ENCODE measurements at places on chromosomes 3 and 15. TPM values are rescaled to one million over a fixed set of nuclear protein-coding genes. Genes with fewer than 3 reads are reported as not detected.

The ICE2 gene
- total RNA-seq: 33.0 TPM

The TRPM1 gene
- 5.5 TPM for total RNA-seq

The MITF gene
- total RNA-seq: 7.7 TPM

- no peaks in the 10 kb centered on the region for H3K4me1 ChIP-seq
- H3K27me3 ChIP-seq: no peaks in the 10 kb centered on the region
- DNase-seq: no peak
- no peak overlapping the region for H3K27ac ChIP-seq
Measured at GRCh38 chr3:123147754-123148535, 53.8 kb upstream of the SEC22A start.

DNA sequence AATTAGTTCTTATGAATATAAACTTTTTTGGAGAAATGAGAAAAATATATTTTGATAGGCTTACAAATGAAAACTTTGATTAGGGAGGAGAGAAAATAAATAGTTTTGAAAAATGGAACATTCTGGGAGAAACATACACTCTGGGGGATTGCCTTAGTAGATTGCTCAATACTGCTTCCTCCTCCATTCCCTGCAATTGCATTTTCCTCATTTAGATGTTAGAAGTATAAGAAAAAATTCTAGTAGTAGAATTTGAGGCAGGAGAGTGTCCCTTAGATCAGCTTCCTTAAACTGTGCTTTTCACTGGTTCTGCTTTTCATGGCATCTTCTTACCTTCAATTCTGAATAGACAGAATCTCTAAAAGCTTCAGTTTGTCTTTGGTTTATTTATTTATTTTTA lies 46.2 kb upstream of the CTDSPL2 start:
- H3K36me3 ChIP-seq: no peaks in the 10 kb centered on the region
- H3K4me3 ChIP-seq: no peak overlapping the region
- no peaks in the 10 kb centered on the region for H3K27me3 ChIP-seq
- no peak for DNase-seq
- no peaks in the 10 kb centered on the region for H3K4me1 ChIP-seq

DNA sequence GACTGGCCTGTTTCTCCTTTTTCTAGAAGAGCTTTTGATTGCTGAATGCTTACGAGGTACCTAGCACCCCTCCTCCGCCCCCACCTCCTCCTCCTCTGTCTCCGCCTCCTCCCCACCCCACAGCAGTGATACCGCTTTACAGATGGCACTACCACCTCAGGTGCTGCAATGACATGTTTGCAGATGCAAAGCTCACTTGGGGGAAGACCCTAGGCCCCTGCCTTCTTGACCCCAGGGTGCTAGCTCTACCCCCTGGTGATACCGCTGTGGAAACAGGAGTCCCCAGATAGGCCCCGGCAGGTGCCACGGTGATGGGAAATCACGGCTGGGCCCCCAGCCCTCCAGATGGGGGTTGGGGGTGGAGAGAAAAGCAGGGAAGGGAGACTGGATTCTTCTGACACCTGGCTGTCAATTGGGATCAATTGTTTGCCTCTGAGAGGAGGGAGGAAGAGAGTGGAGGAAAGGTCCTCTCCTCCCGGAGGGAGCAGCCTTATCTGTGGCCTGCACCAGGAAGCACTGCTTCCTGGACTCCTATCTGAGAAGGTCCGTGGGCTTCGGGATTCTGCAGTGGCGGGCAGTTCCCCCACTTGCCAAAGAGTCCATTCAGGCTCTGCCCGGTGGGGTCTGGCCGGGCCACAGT lies 37.6 kb downstream of the DNASE1L3 start:
- no peaks in the 10 kb centered on the region for H3K27me3 ChIP-seq
- no peak overlapping the region for H3K4me3 ChIP-seq
- H3K27ac ChIP-seq: peak overlapping the region; percentile 42
- no peak for DNase-seq
- H3K36me3 ChIP-seq: peaks cover 2% of the 10 kb centered on the region

GRCh38 chr3:101827211-101828174 lies 21.8 kb upstream of the NFKBIZ start:
- peak overlapping the region; percentile 79 for H3K27ac ChIP-seq
- H3K4me1 ChIP-seq: peaks cover 7% of the 10 kb centered on the region
- H3K36me3 ChIP-seq: no peaks in the 10 kb centered on the region
- peak overlapping the region; percentile 54 for H3K4me3 ChIP-seq
- H3K27me3 ChIP-seq: no peaks in the 10 kb centered on the region
